Activated naive CD4-positive, alpha-beta T cell treated with anti-CD3 and anti-CD28 coated beads, Interleukin-2, amount 50 U/mL, for 72 hours (primary cell): ENCODE measurements at places on chromosomes 12 and 14.

DNA sequence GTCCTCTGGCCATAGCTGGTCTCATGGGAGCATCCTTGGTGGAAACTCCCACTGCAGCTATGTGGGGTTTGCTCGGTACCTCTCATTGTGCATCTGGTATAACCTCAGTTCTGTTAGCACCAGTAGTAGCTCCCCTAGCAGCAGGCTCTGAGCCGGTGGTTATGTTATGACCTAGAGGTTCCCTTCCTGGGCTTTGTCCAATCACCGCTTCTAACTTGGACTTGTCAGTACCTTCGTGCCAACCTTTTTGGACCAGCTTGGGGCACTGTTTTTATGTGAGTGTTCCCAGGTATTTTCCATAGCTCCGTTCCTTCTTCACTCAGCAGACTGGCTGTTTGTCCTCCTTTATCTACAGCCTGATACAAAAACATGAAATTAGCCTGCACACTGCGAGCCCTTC, 55.7 kb downstream of the ATG14 start:
- DNase-seq, result no peak

DNA sequence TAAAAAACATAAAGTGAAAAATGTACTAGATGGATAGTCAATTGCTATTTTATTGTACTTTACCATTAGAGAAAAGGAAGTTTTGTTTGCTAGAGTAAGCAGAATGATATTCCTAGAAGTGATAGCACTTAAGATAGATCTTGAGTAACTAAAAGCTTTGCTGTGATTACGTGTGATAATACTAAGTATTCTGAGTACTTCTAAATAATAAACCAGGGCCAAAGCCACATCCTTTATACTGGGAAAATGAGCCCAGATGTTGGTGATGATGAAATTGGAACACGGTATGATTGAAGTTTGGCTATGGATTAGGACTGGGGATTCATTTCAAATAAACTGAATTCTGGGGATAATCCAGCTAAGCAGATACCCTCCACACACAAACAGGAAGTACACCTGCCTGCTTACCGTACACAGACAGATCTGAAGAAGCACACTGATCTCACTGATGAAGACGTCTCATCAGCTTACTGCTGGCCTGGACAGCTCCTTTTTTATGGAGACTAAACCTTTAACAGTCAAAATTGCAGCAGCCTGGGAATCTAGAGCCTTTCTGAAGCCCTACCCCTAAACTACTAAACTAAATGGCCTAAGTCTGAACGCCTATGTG, 199.8 kb downstream of the LRFN5 start:
- no peak for DNase-seq

DNA sequence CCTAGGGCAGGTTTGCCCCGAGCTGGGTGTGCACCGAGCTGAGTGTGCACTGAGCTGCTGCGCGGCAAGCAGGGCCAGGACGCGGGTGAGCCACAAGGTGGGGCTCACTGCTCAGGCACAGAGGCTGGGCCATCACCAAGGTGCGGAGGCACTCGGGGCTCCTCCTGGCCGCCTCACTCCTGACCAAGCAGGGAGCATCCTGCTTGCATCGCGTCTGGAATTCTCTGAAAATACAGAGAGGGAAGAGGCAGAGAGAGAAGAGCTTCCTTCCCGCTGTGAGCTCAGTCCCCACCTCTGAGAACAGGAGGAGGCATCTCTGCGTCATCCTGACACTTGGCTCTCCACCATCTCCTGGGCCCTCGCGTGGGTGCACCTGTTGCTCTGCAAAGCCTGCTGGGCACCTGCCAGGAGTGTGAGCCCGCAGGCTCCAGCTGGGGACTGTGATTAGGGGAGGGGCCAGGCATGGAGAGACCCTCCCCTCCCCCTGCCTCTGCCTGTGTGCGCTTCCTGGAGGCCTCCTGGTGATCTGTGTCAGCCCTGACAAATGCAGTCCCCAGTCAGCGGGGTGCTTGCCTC, 116.3 kb downstream of the GLT1D1 start:
- no peak for DNase-seq

DNA sequence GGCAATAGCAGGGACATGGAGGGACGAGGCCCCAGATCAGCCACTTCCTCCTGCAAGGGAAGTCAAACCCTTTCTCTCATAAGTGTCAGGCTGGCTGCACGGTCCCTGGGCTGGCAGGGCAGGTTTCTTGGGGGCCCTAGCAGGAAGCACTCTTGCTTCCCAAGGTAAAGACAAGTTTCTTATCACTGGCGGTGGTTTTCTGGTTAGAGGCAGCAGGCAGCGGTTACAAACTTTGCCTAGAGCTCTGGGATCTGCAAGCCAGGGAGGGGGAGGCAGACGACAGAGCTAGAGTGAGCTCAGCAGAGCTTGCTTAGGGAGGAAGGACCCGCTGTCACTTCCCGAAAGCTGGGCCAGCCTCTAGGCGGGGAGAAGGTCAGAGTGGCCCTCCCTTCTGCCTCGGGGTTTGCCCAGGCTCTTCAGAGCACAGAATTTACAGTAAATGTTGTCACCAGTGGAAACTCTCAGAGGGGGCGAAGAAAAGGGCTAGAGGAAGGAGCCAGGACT, 20.4 kb downstream of the BATF start:
- DNase-seq, result peak; percentile 79

- DNase-seq, result no peak
Observed at GRCh38 chr12:48037267-48037915, 33.1 kb upstream of the COL2A1 start.

DNA sequence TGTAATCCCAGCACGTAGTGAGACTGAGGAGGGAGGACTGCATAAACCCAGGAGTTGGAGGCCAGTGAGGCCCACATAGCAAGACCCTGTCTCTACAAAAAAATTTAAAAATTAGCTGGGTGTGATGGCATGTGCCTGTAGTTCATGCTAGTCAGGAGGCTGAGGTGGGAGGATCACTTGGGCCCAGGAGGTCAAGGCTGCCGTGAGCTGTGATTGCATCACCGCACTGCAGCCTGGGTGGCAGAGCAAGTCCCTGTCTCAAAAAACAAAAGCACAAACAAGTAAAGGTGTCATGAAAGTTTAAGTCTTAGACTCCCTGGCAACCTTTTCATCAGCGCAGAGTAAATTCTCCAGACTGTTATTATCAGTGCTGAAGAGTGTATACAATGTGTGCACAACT, 10.4 kb downstream of the TMEM30B start:
- DNase-seq, result no peak

DNA sequence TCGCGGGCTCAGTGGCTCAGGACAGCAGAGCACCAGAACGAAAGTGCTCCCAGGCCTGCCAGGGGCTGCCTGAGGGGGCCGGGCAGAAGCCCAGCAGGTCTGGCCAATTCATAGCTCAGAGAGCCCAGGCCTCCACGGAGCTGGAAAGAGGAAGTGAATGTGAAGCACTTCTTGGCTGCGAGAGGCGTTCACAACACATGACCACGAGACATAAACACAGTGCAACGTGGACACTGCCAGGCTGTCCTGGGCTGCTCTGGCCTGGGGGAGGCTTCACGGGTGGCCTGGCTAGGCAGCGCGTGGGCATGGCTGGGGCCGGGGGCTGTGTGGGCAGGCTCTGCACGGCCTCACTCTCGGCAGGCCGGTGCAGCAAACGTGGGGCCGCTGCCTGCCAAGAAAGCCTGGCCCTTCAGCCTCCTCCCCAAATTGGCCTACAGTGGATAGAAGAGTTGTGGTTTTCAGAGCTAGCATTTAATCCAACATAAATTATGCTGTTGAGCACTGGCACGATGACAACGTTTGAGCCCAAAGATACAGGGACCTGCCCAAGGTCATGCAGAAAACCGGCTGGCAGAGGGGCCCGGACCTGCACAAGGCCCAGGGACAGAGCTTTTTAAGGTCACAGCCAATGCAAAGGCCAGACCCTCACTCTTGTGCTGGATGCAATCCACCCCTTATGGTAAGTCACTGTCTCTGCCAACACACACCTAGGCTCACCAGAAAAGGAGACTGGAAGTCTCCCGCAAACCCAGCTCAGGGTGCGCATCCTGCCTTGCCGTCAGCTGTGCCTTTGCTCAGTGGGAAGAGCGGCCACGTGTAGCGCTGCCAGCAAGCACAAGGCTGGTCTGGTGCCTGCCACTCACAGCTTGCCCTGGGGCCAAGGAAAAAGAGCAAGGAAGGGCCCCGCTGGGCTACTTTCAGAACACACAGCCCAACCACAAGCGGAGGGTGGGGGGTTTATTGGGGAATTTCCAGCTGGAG, 8.6 kb downstream of the SLC25A29 start:
- no peak for DNase-seq

DNA sequence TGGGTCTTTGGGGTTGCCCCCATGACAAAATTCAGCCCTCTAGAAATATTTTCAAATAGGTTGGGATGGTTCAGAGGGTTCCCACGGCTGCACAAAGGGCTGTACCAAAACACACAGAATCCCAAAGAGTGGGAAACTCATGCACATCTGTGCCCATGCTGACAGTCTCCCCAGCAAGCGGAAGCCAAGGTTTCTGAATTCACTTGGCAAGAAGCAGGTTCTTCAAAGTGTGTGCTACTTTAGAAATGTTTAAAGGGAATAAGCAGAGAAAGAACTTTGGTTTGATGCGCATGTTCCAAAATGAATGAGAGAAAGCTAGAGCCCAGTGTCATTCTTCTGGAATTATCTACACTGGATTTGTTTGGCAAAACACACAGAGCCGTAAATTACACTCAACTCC, 46.7 kb downstream of the FOXN3 start:
- DNase-seq, result no peak

DNA sequence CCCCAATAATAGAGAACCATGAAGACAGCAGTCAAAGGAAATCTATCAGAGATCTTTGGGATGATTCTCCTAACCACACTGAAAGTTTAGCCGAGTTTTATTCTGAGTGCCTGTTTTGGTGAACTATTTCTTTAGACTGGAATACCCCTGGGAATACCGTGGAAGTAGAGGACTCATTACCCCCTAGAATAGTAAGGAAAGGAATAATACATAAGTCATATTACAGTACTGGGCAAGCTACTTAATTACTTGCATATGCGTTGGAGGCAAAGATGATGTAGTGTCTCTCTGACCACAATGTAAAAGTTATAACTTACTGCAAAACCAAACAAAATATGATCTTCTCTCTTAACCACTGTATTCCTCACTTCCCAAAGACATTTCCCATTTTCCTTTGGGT, 25.5 kb downstream of the ZC2HC1C start:
- no peak for DNase-seq

DNA sequence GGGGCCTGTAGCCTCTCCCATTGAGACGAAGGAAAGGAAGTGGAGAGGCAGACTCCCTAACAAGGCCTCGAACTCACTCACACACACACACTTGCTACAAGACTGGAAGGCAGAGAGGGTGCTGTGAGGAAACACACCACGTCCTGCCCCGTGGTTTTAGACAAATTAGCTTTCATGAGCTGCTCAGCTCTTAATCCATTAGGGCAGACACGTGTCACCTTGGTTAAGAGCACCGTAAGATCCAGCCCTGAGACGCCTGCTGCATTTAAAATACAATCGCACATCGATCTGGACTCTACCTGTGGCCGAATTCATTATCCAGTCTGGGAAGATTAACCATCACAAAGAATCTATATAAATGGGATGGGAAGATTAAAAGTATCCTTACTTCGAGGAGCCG, 72.0 kb downstream of the RIMBP2 start:
- no peak for DNase-seq

GRCh38 chr14:34642595-34642994, 12.6 kb upstream of the SNX6 start:
- no peak for DNase-seq

- no peak for DNase-seq
Observed at GRCh38 chr12:12723681-12724420, 6.7 kb downstream of the CDKN1B start.

- no peak for DNase-seq
Observed at GRCh38 chr12:25710128-25710527, 157.0 kb upstream of the LMNTD1 start.
